ENCODE measurements at places on chromosomes 6 and 20.
A peak's percentile ranks its signal among the peaks of the same experiment; 100 is the strongest.

DNA sequence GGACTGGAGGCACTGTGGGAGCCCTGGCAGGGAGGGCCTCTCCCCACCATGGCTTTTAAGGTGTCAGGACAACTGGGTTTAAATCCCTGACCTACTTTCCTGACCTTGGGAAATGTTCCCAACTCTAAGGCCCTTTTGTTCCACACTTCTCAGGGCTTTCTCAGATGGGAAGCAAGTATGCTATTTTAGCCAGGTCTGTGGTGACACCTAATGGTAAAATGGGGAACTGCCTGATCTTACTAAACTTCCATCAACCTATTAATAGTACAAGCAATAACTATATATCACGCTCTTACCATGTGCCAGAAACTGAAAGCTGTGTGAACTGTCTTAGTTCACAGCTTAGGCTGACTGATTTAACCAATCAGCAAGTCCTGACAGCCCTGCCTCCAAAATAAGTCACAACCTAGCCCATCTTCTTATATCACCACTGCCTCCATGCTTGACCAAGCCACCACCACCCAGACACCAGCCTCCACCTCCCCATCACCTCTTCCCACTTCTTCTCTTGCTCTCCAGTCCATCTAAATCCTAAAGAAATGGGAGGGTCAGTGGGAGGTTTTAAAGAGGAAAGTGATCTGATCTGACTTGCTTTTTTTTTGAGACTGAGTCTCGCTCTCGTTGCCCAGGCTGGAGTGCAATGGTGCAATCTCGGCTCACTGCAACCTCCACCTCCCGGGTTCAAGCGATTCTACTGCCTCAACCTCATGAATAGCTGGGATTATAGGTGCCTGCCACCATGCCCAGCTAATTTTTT lies 6.9 kb upstream of the BLCAP start:
- DNase-seq: no peak

- DNase-seq: no peak
Measured at GRCh38 chr20:57622579-57623381, 2.6 kb upstream of the ZBP1 start.

- DNase-seq: no peak
Measured at GRCh38 chr6:7155871-7156579, 48.3 kb downstream of the RREB1 start.

GRCh38 chr20:58099291-58099935 lies 129.0 kb downstream of the ANKRD60 start:
- no peak for DNase-seq

DNA sequence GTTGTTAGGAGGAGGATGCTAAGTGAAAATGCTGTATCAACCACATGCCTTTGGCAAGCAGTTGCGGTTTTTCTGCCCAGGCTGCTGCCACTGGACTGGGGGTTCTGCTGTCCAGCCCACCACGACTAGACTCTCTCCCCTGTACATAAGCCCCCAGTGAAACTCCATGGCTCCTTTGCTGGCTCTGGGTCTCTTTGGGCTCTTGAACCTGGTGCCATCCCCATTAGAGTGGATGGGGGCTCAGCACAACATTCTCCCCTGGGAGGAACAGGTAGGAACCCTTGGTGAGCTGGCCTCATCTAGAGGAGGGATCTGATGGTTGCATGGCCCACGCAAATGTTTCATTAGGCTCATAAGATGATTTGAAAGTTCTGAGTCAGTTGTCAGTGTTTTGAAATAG lies 204.8 kb upstream of the KCNG1 start:
- DNase-seq: no peak

- peak; percentile 20 for DNase-seq
Measured at GRCh38 chr6:142566628-142567396, 265.0 kb downstream of the ADGRG6 start.

- DNase-seq: no peak
Measured at GRCh38 chr6:72631480-72631879, 9.6 kb downstream of the KCNQ5 start.

DNA sequence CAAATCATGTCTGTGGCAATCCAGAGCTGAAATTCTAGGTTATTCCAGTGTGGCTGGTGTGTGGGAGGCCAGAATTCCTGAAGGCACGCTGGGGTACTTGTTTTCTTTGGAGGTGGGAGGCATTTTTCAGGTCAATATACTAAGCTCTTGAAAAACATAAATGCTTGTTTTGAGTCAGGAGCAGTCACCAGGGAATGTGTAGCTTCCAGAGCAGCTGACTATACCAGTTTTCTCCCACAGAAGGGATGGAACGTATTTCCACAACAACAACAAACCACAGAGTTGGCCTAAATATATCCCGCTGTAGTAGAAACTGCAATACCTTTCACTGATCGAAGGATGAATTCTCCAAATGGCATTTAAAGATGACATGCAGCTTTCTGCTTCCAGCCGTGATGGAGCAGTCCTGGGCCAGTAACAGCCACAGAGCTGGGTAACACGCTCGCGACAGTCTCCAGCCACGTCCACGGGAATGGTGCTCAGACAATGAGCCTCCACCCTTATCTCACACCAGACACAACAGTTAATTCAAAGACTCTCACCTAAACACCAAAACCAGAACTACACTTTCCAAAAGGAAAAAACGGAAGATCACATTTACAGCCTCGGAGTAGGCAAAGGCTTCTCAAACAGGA lies 23.2 kb downstream of the CHRNA4 start:
- no peak for DNase-seq

DNA sequence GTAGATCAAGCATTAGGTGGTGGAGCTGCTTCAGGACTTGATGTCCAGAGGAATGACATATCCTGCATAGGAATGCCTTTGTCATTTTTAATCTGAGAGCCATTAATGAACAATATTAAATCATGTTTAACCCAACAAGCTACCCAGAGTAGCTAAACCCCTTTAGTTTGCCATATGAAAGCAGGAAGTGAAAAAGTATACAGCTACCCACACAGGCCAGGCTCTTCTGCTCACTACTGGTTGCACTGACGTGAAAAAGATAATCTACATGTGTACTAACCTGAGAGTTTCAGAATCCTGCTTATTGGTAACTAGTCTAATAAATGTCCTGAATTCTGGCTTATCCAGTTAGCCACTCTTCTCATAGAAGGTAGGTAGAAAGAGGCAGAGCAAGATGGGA lies 19.9 kb downstream of the GLYATL3 start:
- DNase-seq: no peak

- DNase-seq: no peak
Measured at GRCh38 chr20:64228751-64229506, 26.6 kb upstream of the PCMTD2 start.

DNA sequence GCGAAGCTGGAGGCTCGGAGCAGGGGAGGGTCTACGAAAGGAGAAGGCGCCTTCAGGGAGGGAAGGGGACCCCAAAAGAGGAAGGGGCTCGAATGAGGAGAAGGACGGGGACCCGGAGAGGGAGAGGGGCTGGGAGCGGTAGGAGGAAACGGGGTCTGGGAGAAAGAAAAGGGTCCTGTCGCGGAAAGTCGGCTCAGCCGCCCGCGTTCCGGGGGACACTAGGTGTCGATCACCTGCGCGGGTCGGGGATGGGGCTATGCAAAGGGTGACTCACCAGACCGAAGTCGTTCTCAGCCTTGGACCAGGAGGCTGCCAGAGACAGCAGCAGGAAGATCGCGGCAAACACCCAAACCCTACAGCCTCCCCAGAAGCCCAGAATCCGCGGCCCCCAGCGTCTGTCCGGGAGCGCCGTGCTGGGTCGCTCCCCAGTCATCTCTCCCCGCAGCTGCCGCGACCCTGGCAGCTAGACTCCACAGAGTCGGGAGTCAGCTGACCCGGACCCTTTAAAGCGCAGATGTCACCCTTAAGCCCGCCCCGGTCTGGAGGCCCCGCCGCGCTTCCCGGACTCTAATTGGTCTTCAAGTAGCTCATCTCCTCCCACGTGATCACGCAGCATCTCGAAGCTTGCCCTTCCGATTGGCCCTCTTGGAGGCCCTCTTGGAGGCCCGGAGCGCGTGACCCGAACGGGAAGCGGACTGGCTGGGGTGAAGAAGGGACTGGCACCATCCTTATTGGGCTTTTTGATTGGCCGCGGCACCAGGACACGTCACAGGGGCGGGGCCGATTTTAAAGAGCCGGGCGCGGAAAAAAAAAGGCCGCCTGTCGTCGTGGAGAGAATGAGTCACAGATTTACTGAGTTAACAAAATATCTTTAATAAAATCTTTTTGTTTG lies at the start of gene NEU1:
TSS of gene NEU1 (minus strand) at position 478 of the 892 bp plus-strand sequence. CDS start at position 433, 45 bp downstream.
- DNase-seq: peak; percentile 98

- DNase-seq: no peak
Measured at GRCh38 chr6:39268171-39268570, 38.9 kb upstream of the KCNK5 start.

GRCh38 chr20:49682278-49682677 lies 31.4 kb downstream of the B4GALT5 start:
- no peak for DNase-seq

GRCh38 chr6:26331218-26332073 lies 33.6 kb upstream of the BTN3A2 start:
- no peak for DNase-seq

DNA sequence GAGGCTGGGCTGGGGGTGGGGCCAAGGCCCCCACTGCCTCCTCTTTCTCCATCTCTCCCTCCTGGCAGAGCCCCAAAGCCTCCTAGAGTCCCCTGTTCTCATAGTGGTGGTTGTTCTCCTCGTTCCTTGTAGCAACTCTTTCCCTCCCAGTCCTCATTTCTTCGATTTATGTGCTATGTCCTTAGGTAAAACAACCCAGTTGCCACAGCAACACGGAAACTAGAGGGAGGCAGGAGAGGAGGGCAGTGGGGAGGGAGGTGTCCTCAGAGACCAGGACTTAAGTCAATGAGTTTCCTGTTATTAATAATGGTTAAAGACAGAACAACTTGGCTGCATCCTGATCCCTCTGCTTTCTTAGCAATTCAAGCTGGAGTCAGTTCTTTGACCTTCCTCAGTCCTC lies 161.0 kb downstream of the INSM1 start:
- no peak for DNase-seq

DNA sequence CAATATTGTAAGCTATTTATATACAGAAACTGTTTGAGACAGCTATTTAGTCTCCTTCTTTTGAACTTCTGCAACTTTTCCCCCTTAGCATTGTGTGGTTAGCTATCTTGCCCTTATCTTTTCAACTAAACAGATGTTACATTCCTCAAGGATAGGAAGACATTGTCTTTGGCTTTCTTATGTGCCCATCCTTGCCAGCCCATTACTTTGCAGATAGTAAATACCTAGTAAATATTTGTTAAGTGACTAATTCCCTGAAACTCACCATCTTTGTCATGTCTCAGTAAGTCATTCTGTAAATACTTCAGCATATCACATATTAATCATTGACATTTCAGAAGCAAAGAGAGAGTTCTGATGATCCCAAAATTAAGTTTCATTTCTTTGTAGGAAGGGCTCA lies 69.1 kb upstream of the FLRT3 start:
- DNase-seq: no peak
